Mammary epithelial cell (primary cell): ENCODE measurements at places on chromosomes 7 and 10. TPM values are rescaled to one million over a fixed set of nuclear protein-coding genes. Genes with fewer than 3 reads are reported as not detected.

DNA sequence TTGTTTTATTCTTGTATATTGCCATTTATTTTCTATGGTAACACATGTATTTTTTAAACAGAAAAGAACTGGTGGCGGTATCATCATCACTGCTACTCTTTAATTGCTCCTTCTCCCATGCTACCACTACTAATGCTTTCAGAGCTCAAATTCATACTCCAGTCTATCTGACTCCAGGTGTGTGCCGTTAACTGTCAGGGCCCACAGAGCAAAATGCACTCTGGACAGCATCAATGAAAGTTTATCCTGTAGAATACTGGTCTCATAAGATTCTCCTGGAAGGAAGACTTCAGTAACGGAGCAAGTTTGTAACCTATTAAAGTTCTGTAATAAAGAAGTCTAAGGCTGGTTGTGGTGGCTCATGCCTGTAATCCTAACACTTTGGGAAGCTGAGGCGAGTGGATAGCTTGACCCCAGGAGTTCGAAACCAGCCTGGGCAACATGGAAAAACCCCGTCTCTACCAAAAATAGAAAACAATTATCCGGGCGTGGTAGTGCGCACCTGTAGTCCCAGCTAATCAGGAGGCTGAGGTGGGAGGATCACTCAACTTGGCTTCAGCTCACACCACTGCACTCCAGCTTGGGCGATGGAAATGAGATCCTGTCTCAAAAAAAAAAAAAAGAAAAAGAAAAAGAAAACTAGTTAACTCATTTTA is 18.4 kb downstream of the ZNRF2 start:
- DNase-seq: no peak

DNA sequence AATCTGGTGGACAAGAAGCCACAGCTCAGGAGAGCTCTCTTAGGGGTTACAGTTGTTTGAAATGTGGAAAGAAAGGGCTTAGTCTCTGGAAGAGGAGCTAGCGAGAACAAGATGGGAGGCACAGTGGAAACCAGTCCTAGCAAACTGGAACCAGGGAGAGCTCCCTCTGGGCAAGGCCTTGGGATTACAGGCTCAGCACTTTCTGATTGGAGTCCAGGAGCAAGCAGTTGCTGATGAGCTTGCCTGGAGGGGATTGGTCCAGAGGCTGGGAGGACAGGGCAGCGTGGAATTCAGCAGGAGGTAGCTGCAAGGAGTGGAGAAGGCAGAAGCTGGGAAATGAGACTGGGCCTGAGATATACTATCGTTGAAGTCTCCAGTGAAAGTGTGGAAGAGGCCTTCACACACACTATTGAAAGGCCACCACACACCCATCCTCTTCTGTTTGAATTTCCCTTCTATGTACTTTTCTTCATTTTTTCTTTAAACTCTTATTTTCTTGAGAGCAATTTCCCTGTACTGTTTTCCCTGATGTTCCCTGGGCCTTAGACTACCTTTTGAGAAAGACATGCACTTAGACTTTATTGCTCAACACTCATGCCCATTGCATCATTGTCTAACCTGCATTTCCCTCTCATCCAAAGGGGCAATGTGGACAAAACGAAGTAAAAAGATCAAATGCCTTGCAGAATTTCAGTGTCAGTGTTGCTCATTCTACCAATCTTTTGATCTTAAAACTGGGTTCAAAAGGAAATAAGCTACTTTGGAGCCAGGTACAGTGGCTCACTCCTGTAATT is 57.8 kb upstream of the LANCL2 start:
- DNase-seq: no peak

GRCh38 chr7:831596-832166 is 595 bp upstream of the SUN1 start:
- peak; percentile 93 for DNase-seq

- no peak for DNase-seq
Observed at GRCh38 chr7:122485856-122486255, 181.3 kb upstream of the FEZF1 start.

DNA sequence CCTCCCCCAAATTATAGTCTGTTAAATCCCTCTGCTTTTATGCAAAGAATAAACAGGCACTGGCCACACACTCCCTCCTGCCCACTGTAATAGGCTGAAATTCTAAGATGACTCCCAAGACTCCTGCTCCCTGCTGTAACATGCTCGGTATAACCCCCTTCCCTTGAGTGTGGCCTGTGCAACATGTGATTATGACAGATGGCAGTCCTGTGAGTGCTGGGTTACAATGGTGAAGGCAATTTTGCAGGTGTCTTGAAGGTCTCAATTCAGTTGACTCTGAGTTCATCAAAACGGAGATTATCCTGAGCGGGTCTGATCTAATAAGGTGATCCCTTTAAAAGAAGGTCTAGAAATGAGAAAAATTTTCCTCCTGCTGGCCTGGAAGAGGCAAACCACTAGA is 55.9 kb downstream of the CREB3L2 start:
- no peak for DNase-seq

DNA sequence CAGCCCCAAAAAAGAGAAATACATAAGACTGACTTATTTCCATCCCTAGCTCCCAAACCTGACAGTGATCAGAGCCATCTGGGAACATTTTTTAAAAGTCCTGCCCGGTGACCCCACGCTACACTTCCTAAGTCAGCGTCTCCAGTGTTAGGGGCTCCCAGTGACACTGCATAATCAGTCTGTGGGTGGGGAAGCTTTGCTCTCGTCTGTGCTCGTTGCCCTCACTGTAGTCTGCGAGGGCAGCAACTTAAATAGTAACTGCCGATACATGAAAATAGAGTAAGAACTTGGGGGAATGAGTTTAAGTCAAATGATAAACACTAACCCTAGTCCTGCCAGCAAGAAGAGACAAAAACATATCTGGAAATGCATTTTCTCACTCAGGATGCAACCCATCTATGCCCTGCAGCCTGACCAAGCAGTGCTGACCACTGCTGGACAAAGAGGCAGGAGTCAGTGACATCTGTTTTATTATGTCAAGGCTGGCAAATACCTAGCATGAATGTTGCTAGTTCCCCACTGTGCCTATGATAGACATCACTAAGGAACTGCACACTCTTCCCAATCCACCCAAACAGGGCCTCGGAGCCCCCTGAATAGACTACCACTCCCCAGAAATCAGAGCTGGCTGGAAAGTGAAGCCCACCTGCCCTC is 18.7 kb downstream of the ERCC6 start:
- no peak for DNase-seq

GRCh38 chr10:44983895-44984278 is 5.3 kb upstream of the DEPP1 start:
- no peak for DNase-seq

- DNase-seq: no peak
Observed at GRCh38 chr10:126222736-126223511, 165.4 kb downstream of the ADAM12 start.

Gene INA
- total RNA-seq: 1.0 TPM

Gene EMX2
- total RNA-seq: not detected

Gene CYP2C19
- not detected in 2 replicates for total RNA-seq

Gene ATOH7
- total RNA-seq: not detected in 2 replicates

Gene WASHC2A
- total RNA-seq: 29.0 TPM
